DMS79 treated with DMSO at 0.1 percent for 48 hours (cell line): ENCODE measurements at places on chromosomes 7 and 10.

- no peak for DNase-seq
Observed at GRCh38 chr7:155533120-155533826, 13.1 kb downstream of the CNPY1 start.

- DNase-seq: no peak
Observed at GRCh38 chr10:121823993-121824463, 103.8 kb downstream of the ATE1 start.

DNA sequence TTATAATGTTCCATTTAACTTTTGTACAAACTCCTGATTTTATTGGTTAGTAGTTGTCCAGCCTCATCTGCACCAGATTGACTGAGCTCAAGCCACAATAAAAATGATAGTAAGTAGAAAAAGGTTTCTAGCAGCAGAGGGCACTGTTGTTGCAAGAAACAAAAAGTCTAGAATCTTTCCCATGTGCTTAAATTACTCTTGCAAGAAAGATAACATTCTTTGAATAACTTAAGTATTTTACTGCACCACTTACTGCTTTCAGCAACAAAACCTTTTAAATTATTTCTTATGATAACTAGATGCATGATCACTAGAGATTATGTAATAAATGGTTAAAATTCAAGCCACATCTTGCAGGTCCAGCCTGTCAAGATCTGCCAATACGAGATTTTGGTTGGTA lies 27.0 kb downstream of the LMOD2 start:
- DNase-seq: no peak

DNA sequence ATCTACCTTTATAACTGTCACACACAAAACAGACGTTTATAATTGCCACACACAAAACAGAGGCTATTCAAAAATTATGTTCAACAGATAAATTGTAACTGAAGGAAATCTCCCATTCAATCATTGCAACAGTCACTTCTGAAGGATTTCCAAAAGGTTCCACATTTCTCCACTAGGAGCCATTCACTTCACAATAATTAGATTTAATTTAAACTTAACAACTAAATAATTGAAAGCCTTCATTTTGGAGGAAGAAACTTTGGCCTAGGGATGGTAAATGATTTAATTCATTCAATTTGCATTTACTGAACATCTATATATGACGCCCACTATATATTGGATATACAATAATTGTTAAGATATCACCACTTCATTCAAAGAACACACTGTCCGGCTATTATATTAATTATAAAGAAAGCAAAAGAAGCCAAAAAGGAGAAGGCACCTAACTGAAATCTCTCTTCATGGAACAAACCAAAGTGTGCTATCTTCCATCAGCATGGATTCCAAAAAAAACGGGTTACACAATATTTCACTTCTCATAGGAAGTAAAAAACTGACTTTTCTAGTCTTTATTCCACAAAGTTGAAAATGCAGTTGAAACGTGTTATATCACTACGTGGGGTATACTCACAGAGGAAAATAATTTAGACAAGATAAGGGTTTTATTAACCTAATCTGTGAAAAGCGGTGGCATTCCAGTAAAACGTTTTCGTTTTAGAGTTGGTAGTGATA lies 1.7 kb downstream of the ATAD1 start:
- no peak for DNase-seq

GRCh38 chr10:93113042-93113441 lies 39.3 kb downstream of the CYP26A1 start:
- DNase-seq: no peak

- no peak for DNase-seq
Observed at GRCh38 chr10:105139363-105139896, 498.3 kb downstream of the SORCS3 start.

- DNase-seq: no peak
Observed at GRCh38 chr7:107878636-107879035, 12.3 kb upstream of the DLD start.

DNA sequence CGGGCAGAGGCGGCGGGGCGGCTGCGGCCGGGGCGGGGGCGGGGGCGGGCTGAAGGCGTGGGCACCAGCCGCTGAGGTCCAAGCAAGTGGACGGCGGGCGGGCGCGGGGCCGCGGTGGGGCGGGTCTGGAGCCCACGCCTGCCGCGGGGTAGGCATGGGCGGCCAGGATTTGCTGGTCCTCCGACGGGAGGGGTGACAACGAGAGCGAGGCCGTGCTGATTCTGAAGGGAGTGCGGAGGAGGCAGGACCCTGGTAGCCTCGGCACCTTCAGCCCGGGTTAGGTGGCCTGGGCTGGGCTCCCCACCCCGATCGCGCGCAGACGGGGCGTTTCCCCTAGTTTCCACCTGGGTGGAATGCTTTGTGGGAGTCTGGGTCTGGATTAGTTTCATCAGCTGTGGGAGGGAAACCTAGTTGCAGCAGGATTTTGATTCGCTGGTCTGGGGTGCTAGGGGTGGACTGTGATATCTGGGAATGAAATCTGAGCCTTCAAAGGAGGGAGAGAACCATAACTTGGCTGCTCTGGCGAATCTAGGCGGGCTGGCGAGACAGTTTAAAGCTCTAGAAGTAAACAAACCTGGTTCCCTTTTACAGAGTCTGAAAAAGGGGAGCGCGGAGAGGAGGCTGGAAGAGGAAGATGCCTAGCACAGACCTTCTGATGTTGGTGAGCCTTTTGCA lies 609 bp downstream of the SGPL1 start:
- peak; percentile 62 for DNase-seq

- peak; percentile 82 for DNase-seq
Observed at GRCh38 chr7:20241911-20242261, 24.7 kb upstream of the MACC1 start.

DNA sequence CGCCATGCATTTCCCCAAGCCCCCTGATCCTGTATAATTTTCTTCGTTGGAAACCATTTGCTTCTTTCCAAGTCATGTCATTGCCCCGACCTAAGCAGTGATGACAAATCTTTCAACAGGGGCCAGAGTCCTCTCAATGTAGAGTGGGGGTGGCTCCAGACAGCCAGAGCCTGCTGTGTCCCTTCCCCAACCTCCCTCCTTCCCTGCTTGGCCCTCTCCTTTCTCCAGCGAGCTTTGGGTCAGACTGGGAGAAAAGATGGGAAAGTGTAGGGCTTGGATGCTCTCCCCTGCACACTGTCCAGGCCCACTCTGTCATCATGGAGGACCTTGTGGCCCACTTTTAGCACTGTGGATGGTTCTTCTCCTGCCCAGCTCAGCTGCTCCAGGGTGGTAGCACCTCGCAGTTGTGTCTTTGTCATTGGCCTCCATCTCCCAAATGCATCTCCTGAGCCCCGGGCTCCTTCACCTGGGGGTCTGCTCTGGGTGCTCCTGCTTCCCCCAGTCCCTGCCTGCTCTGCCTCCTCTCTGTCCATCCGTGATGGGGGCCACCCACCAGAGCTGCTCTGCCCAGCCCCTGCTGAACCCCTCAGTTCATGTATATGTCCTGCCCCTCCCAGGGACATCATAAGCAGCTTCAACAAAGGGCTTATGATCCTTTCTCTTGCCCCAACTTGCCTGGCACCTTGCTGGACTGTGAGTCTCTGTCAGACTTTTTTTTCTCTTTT lies 37.5 kb downstream of the BTBD16 start:
- DNase-seq: no peak

GRCh38 chr10:97882142-97883091 lies 32.8 kb downstream of the GOLGA7B start:
- no peak for DNase-seq

DNA sequence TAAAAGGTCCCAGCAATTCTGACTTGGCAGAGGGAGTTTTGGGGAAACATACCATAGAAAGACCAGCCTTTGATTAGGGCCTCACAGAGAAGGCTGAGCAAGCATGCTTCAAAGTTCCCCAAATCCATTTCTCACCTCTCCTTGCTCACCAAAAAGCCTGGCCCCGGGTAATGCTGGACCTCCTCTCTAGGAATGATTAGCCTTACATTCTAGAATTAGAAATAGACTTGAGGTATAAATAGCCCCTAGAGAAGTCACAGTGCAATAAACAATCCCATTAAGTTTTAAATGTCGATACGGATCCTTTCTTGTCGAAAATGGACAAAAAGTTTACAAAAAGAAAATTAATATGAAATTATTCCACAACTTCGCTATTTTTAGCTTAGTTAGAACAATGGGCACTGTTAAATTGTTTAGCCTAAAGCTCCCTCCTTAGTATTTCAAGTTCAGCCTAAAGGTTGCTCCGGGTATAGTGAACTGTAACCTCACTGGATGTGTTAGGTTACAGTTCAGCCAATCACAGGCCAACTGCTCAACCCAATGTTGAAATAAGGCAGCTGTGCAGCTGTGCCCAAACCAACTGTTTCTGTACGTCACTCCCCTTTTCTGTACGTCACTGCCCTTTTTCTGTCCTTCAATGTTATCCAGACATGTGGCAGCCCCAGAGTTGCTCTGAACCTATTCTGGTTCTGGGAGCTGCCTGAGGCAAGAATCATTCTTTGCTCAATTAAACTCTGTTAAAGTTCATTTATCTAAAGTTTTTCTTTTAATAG lies 7.9 kb upstream of the GSDME start:
- DNase-seq: no peak

DNA sequence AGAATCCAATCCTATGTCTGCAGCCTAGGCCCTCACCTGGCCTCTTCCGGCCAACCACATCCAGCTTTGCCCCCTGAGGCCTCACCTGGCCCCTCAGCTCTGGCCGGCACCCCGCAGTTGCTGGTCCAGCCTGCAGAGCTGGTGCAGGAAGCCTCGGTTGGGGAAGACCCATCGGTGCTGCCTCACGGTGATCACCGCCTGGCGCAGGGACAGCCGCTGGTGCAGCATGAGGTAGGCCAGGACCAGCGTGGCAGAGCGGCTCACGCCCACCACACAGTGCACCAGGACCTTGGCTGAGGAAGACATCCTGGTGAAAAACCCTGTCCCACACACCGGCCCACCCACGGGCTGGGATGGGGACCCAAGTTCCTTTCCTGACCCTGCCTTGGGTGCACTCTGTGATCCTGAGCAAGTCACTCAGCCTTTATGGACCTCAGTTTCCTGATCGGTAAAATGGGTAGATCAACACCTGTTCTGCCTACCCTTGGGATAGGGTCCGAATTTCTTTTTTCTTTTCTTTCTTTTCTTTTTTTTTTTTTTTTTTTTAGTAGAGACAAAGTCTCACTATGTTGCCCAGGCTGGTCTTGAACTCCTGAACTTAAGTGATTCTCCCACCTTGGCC lies 5.8 kb upstream of the SAMD8 start:
- DNase-seq: no peak

GRCh38 chr7:111096997-111097396 lies 6.1 kb downstream of the LRRN3 start:
- DNase-seq: no peak

- DNase-seq: no peak
Observed at GRCh38 chr10:42988517-42989395, 88.1 kb upstream of the RET start.

DNA sequence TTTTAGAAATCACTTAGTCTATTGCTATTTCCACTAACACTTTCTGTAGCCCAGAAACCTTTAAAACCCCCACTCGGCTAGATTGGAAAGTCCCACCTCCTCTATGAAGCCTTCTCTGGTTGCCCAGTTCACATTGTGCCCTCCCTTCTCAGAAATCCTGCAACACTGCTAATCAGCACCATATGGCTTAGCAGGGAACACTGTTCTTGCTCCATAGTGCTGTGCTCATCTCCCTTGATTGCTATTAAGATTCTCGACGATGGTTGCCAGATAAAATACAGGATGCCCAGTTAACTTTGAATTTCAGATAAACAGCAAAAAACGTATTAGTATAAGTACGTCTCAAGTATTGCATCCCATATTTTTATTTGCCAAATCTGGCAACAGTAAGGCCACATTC lies 40.1 kb upstream of the XPNPEP1 start:
- no peak for DNase-seq

DNA sequence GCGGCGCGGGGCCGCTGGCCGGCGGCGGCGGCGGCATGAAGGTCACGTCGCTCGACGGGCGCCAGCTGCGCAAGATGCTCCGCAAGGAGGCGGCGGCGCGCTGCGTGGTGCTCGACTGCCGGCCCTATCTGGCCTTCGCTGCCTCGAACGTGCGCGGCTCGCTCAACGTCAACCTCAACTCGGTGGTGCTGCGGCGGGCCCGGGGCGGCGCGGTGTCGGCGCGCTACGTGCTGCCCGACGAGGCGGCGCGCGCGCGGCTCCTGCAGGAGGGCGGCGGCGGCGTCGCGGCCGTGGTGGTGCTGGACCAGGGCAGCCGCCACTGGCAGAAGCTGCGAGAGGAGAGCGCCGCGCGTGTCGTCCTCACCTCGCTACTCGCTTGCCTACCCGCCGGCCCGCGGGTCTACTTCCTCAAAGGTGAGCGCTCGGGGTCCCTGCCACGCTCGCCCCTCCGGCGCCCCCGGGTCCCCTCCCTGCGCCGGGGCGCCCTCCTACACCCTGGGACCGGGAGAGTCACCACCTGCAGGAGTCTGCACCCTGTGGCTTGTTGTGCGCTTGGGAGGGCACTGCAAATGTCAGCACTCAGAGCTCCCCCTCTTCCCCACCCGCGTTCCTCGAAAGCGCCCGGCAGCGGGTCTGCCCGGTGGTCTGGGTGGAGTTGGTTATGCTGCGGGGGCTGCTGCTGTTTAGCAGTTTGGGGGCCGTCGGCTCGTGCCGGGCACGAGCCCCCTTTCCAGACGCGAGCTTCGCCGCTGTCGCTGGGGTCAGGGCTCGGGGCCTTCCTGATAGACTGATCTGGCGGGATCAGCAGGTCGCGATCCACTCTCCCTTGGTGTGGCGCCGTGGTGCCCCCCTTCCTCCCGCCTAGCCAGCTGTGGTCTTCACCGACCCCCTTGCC lies 627 bp downstream of the DUSP5 start:
- DNase-seq: peak; percentile 2

DNA sequence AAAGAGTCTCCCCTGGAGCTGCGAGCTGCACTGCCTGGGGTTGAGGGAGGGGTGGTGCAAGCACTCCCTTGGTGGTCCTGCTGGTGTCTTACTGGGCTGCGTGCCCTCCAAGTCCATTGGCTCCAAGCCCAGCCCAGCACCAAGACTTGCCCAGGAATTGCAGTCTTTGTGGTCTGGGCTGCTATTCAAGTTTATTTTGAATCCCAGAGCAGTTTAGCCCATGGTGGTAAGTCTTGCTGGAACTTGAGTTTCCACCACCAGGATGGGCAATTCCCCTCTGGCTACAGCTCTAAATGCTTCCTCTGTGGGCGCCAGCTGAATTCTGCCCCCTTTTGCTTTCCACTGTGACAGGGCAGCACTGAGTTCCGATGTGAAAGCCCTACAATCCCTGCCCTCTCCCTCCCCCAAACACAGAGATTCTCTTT lies 25.1 kb downstream of the GALNT11 start:
- no peak for DNase-seq

DNA sequence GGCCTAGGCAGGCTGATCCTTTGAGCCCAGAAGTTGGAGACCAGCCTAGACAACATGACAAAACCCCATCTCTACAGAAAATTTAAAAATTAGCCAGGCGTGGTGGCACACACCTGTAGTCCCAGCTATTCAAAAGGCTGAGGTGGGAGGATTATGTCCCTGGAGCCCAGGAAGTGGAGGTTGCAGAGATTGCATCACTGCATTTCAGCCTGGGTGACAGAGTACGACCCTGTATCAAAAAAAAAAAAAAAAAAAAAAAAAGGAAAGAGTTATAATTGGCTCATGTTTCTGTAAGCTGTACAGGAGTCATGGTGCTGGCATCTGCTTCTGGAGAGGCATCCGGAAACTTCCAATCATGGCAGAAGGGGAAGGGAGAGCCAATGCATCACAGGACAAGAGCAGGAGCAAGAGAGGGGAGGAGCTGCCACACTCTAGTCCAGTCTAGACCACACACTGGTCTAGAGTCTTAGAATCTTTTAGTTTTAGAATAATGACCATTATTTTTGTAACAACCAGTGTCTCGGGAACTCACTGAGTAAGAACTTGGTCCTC lies 16.8 kb downstream of the DOCK1 start:
- no peak for DNase-seq

GRCh38 chr10:89242345-89242684 lies 9.3 kb downstream of the LIPA start:
- DNase-seq: no peak
